ENCODE measurements at places on chromosomes 2 and 18.

GRCh38 chr18:55239740-55240139 is 280.5 kb upstream of the CCDC68 start:
- DNase-seq = no peak

DNA sequence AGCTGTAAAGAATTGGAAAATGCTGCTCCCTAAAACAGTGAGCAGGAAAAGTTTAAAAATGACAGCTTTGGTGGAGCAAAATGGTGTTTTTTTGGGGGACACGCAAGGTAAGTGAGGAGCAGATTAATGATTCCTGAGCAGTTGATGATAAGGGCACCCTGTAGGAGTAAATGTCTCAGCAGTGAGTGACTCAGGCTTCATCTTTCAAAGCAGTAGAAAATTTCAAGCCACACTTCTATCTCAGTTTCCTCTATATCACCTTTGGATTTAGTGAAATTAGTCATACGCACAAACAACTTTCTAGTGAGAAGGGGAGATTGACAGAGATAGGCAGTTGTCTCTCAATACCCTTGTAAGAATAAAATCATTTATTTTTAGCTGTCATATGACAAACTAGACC is 709.0 kb upstream of the FAM98A start:
- DNase-seq = no peak

GRCh38 chr2:237500681-237501424 is 13.8 kb downstream of the MLPH start:
- DNase-seq = no peak

GRCh38 chr2:51011254-51011653 is 20.7 kb downstream of the NRXN1 start:
- no peak for DNase-seq

- no peak for DNase-seq
Observed at GRCh38 chr2:168191955-168192785, 55.2 kb downstream of the STK39 start.

DNA sequence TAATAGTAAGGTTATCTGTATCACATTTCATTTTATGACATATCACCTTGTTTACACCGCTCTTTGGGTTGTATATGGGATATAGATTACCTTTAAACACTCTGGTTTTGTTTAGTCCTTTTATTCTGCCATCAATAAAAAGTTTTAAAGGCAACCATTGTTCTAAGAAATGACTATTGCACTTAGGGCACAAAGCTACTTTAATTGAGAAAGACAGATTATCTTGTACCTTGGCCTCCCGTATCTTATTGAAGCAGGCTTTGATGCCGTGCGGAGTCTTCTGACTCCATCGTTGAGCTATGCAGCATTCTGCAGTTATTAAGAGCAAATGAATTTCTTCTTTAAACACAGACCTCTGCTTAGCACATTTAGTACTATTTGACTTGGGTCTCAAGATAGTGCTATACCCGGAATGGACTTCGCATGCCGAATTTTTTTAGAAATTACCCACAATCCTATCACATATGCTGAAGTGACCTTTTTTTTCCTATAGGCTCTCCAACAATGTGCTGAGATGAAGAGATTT is 16.7 kb downstream of the PKDCC start:
- DNase-seq = no peak

DNA sequence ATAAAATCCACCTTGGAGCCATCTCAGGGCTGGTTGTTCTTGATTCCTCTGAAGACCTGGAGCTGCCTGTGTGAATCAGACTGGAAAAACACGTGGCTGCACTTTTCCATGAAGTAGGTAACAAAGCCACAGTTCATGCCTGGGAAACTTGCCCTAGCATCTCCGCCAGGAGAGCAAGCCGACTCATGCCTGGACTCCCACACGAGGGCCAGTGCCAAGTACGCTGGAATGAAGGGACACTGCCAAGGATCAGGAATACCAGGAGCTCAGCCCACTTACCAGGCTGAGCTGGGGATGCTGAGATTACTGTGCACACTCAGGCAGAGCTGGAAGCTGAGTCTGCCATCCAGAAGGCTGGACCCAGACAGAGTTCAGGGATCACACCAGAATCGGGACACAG is 10.9 kb upstream of the FHL2 start:
- DNase-seq = peak; percentile 73

- no peak for DNase-seq
Observed at GRCh38 chr2:59770651-59771050, 782.8 kb downstream of the BCL11A start.

DNA sequence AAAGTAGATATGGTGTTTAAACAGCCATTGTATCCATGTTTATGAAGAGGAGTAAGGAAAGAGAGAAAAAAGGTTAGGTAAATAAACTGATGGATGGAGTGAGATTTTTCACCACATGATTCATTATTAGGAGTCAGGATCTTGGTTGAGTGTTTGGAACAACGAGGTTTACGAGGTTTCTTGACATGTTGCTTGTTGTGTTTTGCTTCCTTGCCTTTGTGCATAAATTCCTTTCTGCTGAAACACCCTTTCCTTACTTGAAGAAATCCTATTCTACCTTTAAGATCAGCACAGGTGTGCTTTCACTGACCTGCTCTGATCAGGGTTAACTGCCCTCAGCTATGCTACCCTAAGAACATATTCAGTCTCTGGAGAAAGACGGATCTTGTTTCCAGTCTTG is 66.6 kb downstream of the EFEMP1 start:
- no peak for DNase-seq

GRCh38 chr2:23387221-23387550 is 2.2 kb downstream of the KLHL29 start:
- no peak for DNase-seq

DNA sequence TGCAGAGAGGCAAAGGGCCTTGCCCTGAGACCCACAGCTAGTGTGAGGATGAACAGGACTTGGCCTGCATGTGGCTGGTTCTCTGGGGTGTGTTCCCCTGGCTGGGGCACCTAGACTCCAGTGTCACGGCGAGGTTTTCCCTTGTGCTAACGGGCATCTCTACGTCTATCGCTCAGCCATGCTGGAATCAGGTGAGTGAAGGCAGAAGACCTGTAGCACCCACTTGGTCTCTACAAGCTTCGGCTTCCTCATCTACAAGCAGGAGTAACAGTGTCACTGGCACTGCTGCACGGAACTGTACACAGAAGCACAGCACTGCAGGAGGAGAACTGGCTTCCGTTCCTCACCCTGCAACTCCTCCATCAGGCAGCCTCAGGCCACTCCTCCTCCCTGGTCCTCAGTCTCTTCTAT is 30.6 kb downstream of the HS1BP3 start:
- DNase-seq = no peak

Data from C1 segment of cervical spinal cord (tissue), 14 donors.